ENCODE measurements at places on chromosomes 4 and X. TPM values are rescaled to one million over a fixed set of nuclear protein-coding genes. Genes with fewer than 3 reads are reported as not detected.

The TMEM31 gene
- total RNA-seq, result not detected

The CYSLTR1 gene
- total RNA-seq, result 0.06 TPM

The NPY2R gene
- total RNA-seq, result not detected

The ASB12 gene
- not detected for total RNA-seq

Measured in LHCN-M2 (cell line).